Activated CD8-positive, alpha-beta T cell treated with anti-CD3 and anti-CD28 coated beads for 36 hours (primary cell): ENCODE measurements at places on chromosomes 13 and 19.

GRCh38 chr13:45141369-45141768, 21.1 kb downstream of the GTF2F2 start:
- no peak for DNase-seq

DNA sequence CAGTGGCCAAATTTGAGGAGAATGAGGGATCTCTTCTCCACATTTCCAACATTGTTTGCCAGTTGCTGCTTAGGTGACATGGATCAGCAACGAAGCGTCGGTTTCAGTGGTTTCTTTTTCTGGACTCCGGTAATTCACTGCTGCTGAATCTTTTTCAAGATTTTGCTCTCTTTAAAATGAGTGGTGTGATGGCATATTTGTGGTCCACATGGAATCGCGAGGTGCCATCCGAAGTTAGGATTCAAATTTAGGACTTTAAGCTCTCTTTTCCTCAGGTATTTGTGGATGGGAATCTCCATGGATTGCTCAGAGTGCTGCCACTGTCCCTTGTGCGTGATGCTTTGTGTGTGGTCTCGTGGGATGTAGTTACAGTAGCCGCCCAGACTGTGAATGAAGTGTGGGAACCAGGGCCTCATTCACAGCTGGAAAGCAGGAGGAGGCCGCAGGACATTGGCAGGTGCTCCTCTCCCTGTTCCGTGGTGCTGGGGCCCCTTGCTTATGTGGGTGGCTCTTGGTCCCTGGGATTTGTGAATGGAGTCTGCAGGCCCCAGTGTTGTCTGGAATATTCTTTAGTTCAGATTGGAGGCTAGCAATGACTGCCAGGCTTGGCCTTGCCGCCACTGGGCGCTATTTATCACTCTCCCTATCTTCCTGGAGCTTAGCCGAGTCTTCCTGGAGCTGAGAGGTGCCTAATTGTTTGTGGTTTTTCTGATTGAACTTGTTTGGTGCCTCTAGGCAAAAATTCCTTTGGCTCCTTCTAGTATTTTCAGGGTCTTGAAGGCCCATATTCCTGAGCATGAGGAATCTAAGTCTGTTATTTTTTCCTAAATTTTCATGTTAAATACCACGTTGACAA, 1.5 kb downstream of the ILF3 start:
- no peak for DNase-seq

- no peak for DNase-seq
Measured at GRCh38 chr19:10641248-10641647, 12.9 kb upstream of the ILF3 start.

DNA sequence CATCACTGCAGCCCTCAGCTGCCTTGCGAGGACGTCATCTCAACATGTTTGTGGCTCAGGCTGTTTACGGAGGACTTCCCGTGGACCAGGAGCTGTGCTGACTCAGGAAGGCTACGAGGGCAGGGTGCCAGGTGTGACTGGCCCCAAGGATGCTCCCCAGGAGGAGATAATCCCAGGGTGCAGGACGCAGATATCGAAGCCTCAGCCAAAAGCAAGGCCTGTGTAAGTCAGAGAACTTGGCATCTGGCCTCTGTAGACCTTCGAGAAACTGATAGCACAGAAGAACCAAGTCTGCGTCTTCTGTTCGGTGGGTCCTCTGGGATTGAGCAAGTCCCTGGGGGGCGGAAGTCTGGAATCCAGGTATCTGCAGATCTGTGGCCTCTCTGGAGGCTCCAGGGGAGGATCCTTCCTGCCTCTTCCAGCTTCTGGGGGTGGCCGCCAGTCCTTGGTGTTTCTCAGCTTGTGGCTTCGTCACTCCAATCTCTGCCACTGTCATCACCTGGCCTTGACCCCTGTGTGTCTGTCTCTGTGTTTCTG, 2.6 kb upstream of the DOHH start:
- DNase-seq: no peak

- DNase-seq: no peak
Measured at GRCh38 chr13:30708541-30708940, 26.8 kb upstream of the ALOX5AP start.

GRCh38 chr13:31896427-31896826, 135.1 kb upstream of the FRY start:
- no peak for DNase-seq
